Coronary artery (tissue), 2 donors: ENCODE measurements at places on chromosomes 6 and 20.
A peak's percentile ranks its signal among the peaks of the same experiment; 100 is the strongest.

- no peak for DNase-seq
Observed at GRCh38 chr6:34657307-34657978, 39.1 kb downstream of the ILRUN start.

GRCh38 chr6:43219814-43220213, 9.5 kb downstream of the DNPH1 start:
- DNase-seq: peak; percentile 55

DNA sequence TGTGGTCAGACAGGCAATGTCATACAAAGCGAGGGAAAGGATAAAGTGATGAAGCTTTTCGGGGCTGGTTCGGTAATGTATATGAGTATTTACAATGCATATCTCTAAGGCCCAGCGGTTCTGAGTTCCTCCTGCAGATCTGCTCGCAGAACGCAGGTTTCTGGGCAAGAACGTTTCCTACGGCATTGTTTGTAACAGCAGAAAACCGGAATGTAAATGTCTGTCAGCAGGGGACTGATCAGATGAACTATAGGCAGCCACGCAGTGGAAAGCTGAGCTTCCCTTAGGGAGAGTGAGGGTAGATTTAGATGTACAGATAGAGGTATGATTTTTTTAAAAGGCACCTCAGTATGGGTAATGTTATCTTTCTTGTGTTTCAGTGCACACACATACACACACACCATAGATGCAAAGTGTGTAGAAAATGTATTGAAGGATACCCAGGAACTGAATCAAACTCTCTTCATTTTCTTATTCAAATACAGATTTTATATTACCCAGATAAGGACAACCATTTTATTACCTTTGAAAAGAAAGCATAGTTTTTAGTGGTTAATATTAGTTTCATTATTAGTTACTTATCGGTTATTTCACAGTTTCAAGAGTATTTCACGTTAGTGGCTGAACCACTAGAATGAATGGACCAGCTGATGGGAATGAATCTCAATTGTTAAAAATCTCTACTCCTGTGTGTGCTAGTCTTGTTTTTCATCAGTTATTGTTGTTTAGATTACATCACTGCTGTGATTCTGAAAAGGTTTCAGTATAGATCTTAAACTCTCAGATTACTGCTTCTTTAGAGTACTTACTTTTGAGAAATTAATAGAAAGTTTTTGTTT, 56.2 kb downstream of the SNX9 start:
- no peak for DNase-seq

GRCh38 chr20:62723351-62723750, 14.7 kb downstream of the NTSR1 start:
- DNase-seq: no peak

GRCh38 chr20:48957533-48957932, 36.0 kb downstream of the ARFGEF2 start:
- DNase-seq: no peak

- no peak for DNase-seq
Observed at GRCh38 chr20:54645445-54646155, 170.2 kb downstream of the DOK5 start.

- DNase-seq: no peak
Observed at GRCh38 chr20:48357714-48358113, 470.1 kb downstream of the PREX1 start.

GRCh38 chr6:146526192-146526591, 17.4 kb upstream of the RAB32 start:
- no peak for DNase-seq
